ENCODE measurements at places on chromosomes 2 and 18.
A peak's percentile ranks its signal among the peaks of the same experiment; 100 is the strongest.

DNA sequence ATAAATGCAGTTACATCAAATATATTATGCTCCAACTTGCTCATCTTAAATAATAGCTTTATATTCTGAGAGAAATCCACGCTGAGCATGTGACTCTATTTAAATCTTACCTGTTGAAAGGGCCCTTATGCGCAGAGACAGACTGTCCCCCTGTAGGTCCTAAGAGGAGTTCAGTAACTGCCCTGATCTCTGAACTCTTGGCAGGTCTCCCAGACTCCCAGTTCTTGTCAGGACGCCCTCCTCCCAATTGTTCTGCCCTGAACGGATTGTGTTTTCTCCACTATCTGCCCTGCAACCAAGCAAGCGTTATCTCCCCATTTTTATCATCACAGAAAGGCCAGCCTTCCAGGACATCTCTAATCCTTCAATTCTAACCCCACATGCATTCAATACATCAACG, 954.6 kb downstream of the TSN start:
- no peak for DNase-seq

DNA sequence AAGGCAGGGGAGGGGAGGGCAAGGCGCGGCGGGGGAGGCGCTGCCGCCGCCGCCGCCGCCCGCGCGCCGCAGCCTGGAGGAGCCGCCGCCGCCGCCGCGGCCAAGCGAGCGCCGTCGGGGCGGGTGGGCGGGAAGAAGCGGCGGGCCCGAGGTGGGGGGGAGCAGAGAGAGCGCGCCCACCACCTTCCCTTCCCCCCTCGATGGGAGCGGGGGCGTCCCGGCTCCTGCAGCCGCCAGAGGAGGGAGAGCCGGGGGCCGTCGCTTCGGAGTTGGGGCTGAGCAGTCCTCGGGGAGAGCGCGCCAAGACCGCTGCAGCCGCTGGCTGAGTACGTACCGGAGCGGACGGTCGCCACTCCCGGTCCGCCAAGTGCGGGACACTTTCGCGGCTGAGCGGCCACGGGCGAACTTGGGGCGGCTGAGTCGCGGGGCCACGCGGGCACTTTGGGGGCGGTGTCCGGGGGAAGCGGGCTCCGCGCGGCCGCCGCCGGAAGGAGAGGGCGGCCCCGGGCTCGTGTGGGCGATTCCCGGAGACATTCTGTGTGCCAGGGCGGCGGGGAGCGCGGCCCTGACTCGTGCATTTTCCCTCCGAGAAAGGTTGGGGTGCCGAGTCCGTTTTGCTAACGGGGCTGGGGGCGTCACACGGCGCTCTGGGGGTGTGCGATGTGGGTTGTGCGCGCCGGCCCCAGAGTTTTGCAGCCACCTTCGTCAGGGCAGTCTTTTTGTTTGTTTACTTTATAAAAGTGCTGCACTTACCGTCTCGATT, at the start of gene NAB1:
TSS of gene NAB1 (plus strand) at position 49 of the 763 bp plus-strand sequence. CDS start 10,094 bp downstream, outside the sequence.
- DNase-seq = peak; percentile 65

DNA sequence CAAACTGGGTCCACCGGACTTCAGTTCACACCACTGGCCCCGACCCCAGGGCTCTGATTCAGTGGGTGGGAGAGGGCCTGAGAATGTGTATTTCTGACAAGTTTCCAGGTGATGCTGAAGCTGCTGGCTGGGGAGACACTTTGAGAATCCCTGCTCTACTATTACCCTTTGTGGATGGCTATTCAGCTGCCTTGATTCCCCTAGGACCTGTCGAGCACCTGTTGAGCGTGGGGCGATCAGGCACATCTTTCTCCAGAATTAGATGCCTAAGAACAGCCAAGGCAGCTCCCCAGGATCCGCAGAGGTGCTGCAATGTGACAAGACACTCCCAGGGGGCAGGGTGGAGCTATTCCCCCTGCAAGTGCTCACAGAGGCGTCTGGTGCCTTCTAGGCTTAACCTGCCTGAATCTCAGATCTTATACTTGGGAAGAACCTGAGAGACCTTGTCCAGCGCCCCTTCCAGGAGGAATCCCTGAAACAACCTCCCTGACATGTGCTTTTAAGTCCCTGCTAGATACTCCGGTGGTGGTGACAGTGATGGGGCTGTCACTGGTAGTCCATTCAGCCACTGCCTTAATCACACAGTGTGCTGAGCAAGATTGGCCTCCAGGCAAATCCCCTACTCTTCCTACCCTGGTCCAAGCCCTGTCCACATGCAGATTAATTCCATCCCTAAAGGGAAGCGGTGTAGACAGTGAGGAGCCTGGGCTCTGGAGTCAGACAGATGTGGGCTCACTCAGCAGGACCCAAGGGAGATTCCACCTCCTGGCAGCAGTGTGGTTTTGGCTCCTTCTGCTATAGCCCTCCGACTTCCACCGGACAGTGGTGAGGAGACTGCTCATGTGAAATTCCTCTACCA, 43.4 kb upstream of the OTOF start:
- no peak for DNase-seq

DNA sequence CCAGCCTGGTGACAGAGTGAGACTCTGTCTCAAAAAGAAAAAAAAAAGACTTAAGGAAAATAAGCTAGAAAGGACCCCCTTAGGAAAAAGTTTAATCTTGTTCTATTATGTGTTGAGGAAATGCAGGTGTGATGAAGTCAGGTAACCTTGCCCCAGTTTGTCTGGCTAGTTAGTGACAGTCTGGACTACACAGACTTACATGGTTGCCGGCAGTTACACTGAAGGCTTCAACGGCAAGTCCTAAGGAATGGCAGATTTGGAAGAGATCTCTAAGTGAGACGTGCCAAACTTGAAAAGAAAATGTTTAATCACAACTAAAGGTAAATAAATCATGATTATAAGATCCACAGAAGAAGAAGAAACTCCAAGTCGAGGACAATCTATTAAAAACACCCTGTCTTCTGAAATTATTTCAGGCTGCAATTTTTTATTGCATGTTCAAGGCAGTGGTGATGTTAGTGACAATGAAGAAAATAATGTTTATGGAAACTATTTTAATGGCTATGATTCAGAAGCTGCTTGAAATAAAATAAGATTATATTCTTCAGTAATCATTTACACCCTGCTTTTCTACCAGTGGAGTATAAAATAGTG, 84.2 kb downstream of the TTC27 start:
- DNase-seq = no peak

DNA sequence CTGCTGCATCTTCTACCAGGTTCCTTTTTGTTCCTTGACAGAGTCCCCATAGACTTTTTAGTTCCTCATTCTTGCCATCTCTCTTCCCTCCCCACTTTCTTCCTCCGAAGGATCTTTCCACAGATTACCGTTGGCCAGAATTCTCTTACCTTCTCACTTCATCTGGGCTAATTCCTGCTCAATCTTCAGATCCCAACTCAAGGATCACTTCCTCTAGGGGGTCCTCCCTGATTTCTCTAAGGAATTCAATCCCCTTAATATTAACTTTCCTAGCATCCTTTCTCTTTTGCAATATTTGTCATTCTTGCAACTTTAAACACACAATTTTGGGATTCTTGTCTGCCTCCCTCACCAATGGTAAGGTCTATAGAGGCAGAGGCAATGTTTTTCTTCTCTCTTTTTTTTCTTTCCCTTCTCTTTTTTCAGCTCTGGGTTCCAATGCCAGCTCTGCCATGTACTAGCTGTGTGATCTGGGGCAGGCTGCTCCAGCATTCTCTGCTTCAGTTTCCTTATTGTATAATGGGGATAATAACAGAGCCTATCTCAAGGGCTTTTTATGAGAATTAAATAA, 5.4 kb upstream of the KCNE4 start:
- DNase-seq = no peak

- DNase-seq = no peak
Observed at GRCh38 chr2:27170581-27171337, 22.0 kb downstream of the TCF23 start.

- no peak for DNase-seq
Observed at GRCh38 chr2:122670897-122671296, 915.4 kb downstream of the TSN start.

DNA sequence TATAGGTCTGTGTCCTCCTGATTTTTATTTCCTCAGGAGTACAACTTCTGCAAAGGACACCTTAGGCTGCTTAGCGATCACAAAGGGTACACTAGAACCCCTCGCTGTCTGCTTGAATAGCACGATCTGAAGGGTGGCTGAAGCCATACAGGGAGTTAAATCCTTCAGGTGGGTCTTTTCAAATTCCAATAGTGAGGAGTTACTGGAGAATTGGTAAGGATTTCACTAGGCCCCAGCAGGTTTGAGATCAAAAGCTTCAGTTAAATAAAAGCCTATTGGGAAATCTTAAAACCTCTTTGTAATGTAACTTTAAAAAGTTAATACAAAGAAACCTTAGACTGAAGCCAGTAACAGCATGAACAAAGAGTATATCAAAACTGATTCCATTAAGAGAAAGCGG, 613.1 kb downstream of the ZEB2 start:
- DNase-seq = no peak

DNA sequence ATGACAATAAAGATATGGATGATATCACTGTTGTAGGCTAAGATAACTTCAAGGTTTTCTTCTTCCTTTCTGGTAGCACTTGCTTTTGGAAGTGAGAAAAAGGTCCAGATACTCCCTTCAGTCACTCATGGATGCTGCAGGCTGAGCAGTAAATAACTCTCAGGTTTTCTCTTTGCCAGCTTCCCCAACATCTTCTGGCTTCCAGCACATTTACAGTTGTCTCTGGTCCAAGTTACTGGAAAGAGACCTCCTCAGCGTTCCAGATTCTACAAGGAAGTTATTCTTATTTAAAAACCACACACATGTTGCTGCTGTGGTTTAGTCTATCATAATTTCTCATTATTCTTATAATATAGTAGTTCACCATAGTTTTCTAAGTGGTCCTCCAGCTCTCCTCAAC, 383.4 kb downstream of the PLCL1 start:
- DNase-seq = no peak

- DNase-seq = no peak
Observed at GRCh38 chr2:224126003-224126402, 86.9 kb upstream of the SERPINE2 start.

GRCh38 chr2:182625814-182626213, 90.2 kb upstream of the DNAJC10 start:
- DNase-seq = no peak

DNA sequence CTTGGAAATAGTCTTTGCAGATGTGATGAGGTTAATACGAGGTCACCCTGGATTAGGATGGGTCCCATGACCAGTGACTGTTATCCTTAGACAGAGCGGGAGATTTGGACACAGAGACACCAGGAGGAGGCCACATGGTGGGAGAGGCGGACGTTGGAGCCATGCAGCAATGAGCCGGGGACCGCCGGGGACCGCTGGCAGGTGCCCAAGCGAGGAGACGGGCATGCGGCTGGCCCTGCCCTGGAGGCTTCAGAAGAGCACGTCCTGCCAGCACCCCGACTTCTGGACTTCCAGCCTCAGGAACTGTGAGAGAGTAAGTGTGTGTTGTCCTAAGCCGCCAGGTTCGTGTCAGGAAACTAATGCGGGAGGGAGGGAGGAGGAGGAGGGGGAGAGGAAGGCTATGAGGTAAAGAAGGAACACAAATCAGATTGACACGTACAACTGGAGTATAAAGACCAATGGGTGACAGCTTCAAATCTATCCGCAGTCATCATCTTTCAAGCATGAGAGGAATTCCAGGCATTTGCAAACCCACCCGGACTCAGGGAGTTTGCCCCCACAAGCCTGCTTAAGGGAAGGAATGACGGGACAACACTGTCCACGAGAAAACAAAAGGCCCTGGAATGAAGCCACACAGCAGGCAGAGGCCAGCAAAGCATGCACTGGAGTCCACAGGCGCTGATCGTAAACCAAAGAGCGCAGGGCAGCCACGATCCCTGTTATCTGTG, 11.6 kb upstream of the BOK start:
- DNase-seq = no peak

DNA sequence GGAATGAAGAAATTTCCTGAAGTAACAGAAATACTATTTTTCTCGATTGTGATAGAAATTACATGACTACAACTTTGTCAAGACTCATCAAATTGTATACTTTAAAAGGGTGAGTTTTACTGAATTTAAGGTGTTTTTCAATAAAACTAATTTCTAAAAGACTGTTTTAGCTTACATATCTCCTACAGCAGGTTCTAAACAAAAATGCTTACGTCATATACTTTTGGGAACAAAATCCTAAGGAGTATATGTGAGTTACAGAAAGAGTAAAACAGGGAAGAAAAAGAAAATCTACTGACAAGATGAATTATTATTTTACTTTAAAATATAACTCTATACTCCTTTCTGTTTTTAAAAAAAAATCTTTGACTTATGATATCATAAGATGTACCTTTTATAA, 660.3 kb upstream of the PKDCC start:
- DNase-seq = no peak

DNA sequence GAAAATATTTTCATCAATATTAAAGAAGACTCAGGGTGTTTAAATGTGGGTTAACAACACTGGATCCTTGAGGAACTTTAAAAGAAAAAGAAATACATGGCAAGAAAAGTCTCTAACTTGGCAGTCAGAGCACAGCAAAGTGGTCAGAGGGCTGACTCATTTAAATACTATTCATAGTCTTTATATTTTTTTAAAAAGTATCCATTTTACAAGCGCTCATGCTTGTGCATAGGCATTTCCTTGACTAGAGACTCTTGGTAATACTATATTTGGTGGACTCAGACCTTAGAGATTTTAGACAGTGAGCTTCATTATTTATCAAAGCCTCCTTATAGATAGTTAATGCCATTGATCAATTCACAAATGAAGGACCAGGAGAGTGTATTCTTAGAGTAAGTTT, 110.2 kb downstream of the ABCA12 start:
- DNase-seq = no peak

- no peak for DNase-seq
Observed at GRCh38 chr2:151669585-151670081, 64.6 kb downstream of the NEB start.

GRCh38 chr2:189860161-189860560, 75.9 kb downstream of the PMS1 start:
- DNase-seq = no peak

- peak; percentile 28 for DNase-seq
Observed at GRCh38 chr2:225996462-225996828, 596.9 kb downstream of the NYAP2 start.

GRCh38 chr2:7755879-7756278, 838.7 kb downstream of the RNF144A start:
- no peak for DNase-seq

DNA sequence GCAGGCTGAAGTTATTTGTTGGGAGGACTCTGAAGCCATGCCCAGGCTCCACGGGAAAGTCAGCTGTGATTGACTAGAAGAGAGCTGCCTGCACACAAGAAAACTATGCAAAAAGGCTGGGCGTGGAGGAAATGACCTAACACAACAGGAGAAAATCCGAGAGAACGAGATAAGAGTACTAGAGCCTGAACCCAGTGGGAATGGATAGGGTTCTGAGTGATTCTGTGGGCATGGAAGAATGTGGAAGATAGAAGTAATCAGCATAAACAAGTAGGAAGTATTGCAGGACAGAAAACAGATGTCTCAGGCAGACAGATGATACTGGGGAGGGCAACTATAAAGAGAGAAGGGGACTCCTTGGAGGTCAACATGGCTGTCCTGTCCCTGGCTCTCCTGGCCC, 12.1 kb upstream of the COPS8 start:
- DNase-seq = no peak

DNA sequence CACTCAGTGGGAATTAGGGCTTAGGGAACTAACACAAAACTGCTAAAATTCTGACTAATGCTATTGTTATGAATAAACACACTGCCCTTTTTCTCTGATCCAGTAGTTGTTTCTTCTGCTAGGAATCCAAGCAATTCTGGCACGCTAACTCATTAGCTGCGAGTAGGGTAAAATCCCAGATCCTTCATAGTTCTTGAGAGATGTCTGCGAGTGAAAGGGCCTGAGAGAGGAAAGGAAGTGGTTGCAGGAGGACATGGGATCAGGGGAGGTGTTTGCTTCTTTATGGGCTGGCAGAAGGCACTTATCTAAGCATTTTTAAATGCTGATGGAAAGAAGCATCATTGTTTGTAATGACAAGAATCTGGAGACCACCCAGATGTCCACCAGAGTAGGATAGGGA, 9.4 kb downstream of the MAP3K19 start:
- no peak for DNase-seq
